ENCODE measurements at places on chromosomes 2 and 18.

- no peak for DNase-seq
Observed at GRCh38 chr2:60867848-60868247, 13.5 kb upstream of the REL start.

GRCh38 chr2:54722641-54723040 is 821 bp upstream of the EML6 start:
- DNase-seq: peak; percentile 54

DNA sequence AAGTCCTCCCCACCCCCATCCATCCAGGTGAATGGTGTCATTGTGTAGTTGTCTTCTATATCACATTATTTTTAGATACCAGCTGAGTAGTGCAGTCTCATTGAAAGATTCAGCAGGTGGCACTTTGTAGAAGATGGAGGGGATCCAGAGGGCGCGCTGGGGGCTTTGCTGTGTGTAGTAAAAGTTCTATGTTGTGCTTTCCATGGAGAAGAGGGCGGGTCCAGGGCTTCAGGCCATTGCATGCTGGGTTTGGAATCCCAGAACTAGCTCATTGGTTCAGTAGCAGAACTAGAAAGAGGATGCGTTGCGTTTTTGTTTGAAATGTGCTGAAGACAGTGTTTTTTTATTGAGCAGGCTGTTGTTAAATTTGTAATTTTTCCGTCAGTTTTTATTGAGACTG is 120.0 kb downstream of the MAP4K4 start:
- no peak for DNase-seq

- no peak for DNase-seq
Observed at GRCh38 chr18:29373000-29373399, 1196.1 kb upstream of the CDH2 start.

DNA sequence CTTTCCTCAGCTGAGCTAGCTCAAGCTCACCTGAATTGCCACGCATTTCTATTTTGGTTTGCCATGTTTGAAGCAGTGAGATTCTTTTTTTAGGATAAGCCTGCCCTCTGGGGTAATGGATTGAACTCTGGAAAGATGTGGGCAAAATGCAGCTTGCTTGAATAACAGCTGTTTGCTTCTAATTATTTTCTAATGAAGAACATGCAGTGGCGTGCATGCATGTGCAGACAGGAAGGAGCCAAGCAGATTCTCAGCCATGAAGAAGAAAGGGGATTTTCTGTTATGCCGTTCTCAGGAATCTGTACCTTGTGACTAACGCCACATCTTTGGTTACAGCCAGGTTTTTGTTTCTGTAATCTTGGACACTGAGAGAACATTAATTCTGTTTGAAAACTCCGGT is 171.2 kb downstream of the ANTXR1 start:
- DNase-seq: no peak

GRCh38 chr2:74587664-74588277 is 33.3 kb downstream of the DOK1 start:
- DNase-seq: peak; percentile 84

- DNase-seq: no peak
Observed at GRCh38 chr18:77111449-77111848, 21.1 kb downstream of the MBP start.

GRCh38 chr2:191580581-191580980 is 97.4 kb upstream of the NABP1 start:
- no peak for DNase-seq

DNA sequence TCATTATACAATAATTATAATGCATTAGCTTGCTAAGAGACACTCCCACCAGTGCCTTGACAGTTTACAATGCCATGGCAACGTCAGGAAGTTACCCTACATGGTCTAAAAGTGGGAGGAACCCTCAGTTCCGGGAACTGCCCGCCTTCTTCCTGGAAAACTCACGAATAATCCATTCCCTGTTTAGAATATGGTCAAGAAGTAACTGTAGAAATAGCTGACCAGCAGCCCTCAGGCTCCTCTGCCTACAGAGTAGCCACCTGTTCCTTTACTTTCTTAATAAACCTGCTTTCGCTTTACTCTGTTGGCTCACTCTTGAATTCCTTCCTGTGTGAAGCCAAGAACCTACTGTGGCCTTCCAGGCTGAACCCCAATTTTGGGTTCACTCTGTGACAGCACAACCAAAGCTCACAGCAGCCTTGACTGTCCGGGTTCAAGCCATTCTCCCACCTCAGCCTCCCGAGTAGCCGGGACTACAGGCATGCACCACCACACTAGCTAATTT is 20.0 kb upstream of the PTPN2 start:
- DNase-seq: no peak

DNA sequence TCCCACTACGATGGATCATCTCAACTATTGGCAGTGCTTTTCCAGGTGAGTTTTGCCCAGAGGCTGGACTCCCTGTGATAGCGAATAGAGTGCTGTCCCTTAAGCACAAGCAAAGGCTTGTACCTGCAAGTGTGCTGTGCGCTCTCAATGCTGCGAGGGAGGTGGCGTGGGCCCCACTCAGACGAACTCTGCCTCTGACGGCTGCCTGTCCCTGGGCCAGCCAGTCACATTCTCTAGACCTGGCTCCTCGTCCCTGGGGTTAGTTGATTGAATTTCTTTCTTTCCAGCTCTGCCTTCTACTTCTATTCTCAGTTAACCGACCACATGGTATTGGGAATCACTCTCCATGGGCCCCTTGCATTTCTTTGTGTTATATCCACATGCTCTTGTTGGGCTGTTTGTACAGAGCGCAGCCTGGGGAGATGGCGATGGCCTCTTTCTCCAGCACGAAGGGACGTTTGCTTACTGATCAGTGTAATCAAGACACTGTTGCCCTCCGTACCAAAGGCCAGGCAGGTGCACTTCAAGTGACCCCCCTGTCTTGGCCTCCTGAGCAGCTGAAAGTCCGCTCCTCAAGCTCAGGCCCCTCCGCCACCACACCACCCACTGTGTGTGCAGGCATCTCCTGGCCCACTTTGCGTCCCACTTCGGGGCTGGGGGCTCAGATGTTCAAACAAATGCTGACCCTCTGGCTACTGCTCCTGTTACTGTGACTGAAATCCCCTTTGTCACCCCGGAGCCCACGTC is 151.3 kb downstream of the ZNF236 start:
- no peak for DNase-seq

DNA sequence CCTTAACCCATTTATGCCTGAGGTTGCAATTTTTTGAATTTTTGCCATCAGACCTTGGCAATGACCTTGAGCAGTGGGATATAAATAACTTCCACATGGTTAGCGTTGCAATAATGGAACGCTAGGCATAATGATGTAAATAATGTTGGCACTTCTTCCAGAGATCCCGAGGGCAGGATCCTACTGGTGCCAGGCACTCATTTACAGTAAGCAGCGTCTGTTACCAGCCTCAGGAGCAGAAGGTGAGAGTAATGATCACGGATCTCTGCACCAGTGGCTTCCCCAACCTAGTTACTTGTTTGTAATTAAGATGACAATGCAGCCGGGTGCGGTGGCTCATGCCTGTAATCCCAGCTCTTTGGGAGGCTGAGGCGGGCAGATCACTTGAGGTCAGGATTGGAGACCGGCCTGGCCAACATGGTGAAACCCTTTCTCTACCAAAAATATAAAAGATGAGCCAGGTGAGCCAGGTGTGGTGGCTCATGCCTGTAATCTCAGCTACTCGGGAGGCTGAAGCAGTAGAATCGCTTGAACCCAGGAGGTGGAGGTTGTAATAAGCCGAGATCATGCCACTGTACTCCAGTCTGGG is 41.9 kb downstream of the CPO start:
- no peak for DNase-seq

DNA sequence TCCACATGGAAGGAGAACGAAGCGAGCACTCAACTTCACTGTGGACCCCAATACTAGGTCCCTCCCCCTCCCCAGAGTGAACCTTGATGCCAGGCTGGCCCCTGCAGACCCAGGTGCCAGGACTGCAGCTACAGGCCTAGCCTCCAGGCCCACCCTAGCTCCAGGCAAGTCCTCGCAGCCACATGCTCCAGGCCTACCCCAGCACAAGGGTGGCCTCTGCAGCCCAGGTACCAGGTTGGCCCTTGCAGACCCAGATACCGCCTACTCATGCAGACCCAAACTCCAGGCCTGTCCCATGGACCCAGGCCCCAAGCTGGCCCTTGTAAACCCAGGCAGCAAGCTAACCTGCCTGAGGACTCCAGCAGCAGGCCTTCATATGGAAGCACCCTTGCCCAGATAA is 44.2 kb downstream of the KCNG2 start:
- DNase-seq: no peak

All from NCI-H2227 treated with DMSO at 0.1 percent for 48 hours (cell line).